ENCODE measurements at places on chromosomes 1 and 21.
A peak's percentile ranks its signal among the peaks of the same experiment; 100 is the strongest.

DNA sequence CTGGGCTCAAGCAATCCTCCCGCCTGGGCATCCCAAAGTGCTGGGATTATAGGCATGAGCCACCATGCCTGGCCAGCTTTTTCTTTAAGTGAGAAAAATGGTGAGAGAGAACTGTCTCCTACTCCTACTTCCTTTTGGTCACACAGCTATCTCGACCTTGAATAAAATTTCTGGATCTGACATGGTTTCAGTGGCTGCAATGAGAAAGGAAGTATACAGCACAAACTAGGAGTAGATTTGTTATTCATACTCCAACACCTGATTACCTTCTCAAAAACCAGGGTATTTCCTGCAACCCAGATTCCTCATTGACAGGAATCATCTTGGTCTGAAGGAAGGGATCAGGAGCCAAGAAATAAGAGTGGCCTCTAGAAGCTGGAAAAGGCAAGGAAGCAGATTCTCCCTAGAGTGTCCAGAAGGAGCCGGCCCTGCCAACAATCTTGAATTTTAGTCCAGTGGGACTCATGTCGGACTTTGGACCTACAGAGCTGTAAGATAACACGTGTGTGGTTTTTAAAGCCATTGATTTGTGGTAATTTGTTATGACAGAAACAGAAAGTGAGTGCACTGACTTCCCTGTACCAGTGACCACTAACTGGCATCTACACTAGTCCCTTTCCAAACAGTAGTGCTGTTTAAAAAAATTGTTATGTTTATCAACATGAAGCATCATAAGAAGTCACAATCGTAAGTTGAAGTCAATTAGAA lies 516.6 kb downstream of the SMYD3 start:
- no peak for DNase-seq

- no peak for DNase-seq
These were observed 111.4 kb upstream of the CDC42BPA start for GRCh38 chr1:227429447-227430359.

DNA sequence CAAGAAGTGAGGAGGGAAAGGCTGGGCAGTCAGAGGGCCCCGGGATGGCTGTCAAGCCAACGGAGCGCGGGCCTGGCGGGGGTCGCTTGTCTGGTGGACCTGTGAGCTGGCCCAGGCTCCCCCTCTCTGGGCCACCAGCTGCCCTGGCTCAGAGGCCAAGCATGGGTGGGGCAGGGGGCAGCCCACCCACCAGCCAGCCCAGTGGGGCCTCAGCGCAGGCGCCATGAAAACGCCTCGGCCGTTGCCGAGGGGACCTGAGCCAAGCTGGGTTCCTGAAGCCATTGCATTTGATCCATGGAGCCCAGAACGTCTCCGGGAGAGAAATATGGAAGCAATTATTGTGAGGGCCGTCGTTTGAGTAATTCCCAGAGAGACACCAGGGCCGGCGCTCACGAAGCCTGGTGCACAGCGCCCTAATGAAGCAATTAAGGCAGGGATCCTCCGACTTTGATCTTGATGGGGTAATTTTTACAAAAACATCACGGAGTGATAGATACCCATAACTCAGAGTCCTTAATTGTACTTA lies 90.5 kb upstream of the TTC34 start:
- DNase-seq = no peak

DNA sequence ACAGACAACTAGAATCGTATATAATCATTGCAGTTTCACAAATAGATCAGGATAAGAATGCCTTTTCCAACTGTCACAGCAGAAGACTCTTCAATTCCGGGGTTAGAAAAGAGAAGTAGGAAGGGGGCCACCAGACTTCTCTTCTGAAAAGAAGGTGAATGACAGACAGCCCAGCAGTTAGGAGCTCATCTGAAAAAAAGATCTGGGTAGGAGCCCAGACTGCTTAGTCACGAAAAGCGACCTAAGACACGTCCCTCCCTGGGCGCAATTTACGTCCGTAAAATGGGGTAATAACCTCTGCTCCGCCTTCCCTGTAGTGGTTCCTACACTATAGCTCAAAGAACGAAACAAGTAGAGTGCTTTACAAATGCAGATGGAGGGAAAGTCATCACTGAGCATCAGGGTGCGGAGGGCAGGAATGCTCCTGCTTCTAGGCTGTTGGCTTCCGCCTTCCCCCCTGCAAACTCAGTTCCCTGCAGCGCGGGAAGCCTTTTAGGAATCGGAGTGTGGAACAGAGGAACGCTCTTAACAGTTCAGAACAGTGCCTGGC lies 582 bp downstream of the ORC1 start:
- DNase-seq = peak; percentile 74

GRCh38 chr1:75100481-75101092 lies 33.6 kb upstream of the LHX8 start:
- DNase-seq = no peak

- DNase-seq = peak; percentile 11
These were observed 99.1 kb upstream of the CTTNBP2NL start for GRCh38 chr1:112296908-112297307.

- DNase-seq = no peak
These were observed 3.4 kb downstream of the PPP2R5A start for GRCh38 chr1:212288615-212289014.

DNA sequence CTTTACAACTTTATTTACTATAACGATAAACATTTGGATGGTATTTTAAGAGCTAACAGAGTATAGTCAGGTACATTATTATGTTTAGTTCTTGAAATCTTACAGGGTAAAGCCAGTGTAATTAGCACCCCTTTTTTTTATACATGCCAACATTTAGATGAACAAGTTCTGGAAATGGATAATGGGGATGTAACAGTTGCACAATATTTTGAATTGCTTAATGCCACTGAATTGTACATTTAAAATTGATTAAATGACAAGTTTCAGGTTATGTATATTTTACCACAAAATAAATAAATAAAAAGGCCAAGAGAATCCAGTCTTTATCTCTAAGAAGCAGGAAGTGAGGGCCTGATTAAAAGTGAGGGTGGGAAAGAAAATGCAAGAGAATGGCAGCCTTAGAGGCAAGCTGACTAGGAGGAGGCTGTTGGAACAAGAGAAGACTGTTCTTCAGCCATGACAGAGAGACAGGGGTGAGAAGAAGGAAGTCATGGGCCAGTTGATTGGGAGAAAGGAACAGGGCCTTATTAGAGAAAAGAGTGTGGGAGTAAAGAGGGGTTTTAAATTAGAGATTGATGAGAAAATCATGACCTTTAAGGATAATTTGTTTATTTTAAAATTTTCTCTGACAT lies 49.9 kb upstream of the TNFSF18 start:
- no peak for DNase-seq

DNA sequence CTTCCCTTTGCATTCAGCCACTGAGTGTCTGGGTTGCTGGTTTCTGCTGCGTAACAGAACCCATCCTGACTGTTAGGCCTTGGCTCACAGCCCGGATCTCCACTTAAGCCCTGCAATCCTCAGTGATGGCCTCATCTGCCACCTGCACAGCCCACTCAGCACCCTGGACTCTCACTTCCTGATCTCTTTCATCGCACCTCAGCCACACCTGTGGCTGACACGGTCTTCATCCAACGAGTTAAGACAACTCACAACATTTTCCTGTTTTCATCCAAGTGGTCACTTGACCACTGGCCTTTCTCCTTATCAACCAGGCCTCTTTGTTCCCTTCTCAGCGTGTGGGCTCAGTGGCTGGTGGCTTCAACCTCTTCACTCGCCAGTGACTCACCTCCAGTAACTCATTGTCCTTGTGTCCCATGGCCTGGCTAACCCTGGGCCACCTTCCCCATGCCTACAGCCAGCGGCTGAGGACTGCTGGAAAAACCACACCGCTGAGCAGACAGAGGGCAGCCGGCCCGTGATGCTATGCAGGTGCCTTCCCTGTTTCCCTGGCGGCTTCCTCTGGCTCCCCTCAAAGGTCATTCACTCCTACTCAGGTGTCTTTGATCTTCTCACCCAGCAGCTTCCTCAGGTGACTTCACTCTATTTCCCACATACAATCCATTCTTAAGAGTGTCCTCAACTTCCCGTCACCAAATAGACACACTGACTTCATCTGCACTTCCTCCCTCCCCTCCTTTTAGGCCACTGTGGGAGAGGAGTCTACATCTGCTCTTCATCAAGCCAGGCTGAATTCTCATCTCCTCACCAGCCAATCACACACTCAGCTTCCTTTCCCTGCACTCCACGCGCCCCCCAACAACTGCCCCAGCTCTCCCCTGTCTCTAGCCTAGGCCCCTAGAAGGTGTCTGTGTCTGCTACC lies 19.9 kb upstream of the EDN2 start:
- no peak for DNase-seq

GRCh38 chr1:246836209-246836966 lies 95.4 kb downstream of the AHCTF1 start:
- DNase-seq = no peak

GRCh38 chr21:24941316-24942185 lies 665.7 kb downstream of the MRPL39 start:
- DNase-seq = no peak

DNA sequence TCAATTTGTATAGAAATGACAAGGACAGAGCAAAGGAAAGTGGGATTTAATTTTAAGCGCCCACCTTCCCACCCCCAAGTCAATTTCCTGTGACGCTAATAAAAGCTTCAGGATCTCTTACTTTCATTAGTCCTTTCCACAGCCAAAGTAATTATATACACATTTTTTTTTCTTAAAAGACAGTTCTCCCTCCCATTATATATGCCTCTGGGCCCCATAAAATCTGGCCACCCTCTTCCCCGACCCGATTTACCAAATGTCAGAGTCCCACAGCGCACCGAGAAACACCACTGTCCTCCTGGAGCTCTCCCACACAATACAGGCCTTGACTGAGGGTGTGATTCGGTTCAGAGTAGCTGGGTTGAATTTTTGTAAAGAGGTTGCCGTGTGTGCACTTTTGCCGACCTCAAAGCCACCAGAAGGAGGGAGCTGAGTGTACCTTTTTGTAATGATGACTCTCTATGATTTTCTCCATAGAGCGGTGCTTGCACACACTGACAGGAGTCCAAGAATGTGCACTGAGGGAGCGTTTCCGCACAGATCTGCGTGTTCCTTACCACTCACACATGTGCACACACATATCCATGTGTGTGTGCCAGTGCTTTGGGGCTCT lies 26.2 kb upstream of the IL10 start:
- peak; percentile 52 for DNase-seq
